ENCODE measurements at places on chromosomes 7 and 10.

- no peak for ATAC-seq
These were observed 20.7 kb downstream of the POLL start for GRCh38 chr10:101567165-101568006.

- ATAC-seq, result peak; percentile 88
These were observed 33.0 kb upstream of the GALNTL5 start for GRCh38 chr7:151923097-151923876.

DNA sequence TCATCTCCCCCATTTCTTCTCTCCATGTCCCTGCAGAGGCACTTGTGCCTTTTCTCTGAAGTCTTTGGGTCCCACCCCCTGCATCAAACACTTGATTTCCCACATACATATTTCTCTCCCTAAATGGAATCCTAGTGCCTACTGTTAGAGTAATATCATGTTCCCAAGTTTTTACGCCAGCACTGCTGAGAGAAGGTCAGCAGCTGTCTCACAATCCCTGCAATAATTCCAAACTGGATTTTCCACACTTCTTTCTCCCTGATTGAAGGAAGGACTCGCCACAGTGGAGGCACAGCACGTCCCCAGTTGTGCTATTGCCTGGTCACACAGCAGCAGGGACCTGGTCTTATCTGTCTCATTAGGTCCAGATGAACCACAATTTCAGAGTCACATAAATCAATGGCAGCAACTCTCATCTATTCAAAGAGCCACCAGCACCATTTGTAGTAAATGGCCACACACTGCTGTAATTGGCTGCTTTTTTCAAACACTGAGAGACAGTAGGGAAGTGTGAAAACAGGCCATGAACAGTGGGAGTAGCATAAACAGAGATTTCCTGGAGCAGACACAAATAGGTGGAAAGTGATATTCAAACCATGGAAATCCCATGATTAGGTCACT lies 605.5 kb downstream of the XPNPEP1 start:
- no peak for ATAC-seq

GRCh38 chr7:71208881-71209280 lies 76.9 kb downstream of the GALNT17 start:
- no peak for ATAC-seq

DNA sequence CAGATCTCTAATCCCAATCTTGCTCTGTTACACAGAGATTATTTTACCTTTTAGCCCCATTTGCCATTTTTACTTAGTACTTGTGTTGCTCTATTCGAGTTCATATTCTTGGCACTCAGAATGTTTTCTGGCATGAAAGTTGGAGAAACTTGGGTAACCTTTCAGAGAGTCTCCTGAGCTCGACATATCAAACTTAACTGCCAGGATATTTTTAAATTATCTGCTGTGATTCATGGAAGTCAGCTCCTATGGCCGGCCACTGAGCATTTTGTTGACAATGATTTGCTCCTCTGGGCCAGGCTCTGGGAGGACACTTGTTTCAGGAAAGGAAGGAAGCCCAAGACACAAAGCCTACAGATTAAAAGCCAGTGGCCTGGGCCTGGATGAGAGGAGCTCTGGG lies 396.7 kb downstream of the TNS3 start:
- ATAC-seq, result no peak

- no peak for ATAC-seq
These were observed 122.1 kb upstream of the TPK1 start for GRCh38 chr7:144957998-144958397.

GRCh38 chr7:126524967-126525366 lies 727.8 kb downstream of the GRM8 start:
- ATAC-seq, result no peak

- no peak for ATAC-seq
These were observed 155.2 kb downstream of the ZNF365 start for GRCh38 chr10:62529396-62529795.

GRCh38 chr10:25059990-25060389 lies 43.6 kb downstream of the THNSL1 start:
- peak; percentile 70 for ATAC-seq

DNA sequence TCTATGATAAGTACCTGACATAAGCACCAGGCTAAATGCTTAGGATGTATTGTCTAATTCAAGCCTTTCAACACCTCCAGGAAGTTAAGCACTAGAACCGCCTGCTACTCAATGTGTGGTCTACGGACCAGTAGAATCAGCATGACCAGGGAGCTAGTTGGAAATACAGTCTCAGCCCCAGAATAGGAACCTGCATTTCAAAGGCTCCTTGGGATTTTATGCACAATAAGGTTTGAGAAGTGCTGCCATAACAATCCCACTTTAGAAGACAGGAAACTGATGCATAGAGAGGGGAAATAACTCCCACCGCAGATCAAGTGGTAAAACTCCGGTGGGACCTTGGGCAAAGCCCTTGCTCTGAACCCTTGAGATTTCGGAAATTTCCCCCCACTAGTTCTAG lies 8.8 kb upstream of the DUSP5 start:
- ATAC-seq, result no peak

GRCh38 chr10:7480742-7481367 lies 70.0 kb upstream of the SFMBT2 start:
- ATAC-seq, result peak; percentile 53

- no peak for ATAC-seq
These were observed 35.1 kb downstream of the KCND2 start for GRCh38 chr7:120307991-120308545.

DNA sequence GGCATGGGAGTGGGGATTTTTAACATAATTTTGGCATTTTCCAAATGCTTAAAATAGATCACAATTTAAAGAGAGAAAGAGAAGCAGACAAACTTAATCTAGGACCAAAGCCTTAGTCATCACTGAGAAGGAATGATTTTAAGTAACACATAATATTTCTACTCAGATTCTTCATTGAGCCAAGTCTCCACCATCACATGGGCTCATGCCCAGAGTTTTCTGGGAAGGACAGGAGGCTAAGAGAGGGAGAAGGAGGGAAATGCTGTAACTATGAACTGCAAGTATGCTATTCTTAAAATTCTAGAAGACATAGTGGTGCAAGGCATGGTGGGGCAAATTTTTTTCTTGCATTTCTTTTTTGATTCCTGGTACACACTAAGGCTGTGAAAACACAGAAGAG lies 23.8 kb upstream of the UBE2D1 start:
- no peak for ATAC-seq

DNA sequence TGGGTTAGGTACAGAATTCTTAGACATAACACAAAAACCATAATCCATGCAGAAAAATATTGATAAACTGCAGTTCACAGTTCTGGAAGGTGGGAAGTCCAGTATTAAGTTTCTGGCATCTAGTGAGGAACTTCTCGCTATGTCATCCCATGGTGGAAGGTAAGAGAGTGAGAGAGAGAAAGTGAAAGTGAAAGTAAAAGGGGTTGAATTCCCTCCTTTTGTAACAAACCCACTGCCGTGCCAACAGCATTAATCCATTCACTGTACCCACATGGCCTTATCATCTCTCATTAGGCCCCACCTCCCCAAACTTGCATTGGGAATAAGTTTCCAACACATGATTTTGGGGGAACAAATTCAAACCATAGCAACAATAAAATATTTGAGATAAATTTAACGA lies 17.1 kb downstream of the ZNF485 start:
- ATAC-seq, result no peak

DNA sequence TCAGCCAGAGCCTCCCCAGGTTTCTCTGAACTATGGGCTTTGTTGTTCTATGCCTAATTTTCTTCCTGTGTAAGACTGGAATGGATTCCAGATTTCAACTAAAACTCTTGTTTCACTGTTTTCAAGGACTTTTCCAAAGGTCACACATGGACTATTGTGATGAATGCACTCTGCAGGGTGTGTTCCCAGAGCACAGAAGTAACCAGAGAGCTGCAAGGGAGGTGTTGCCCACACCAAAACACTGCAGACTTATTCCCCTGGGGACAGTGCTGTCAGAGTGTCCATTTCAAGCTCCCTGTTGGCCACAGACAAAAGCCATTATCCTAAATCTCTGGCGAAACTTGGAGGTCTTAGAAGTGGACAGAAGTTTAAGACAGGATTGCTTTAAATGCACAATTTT lies 231.6 kb downstream of the TRIL start:
- no peak for ATAC-seq

GRCh38 chr7:55178292-55178862 lies 159.6 kb downstream of the EGFR start:
- no peak for ATAC-seq

- peak; percentile 47 for ATAC-seq
These were observed 42.3 kb downstream of the NOC3L start for GRCh38 chr10:94320285-94320914.

GRCh38 chr10:18098201-18098600 lies 42.0 kb upstream of the CACNB2 start:
- no peak for ATAC-seq

GRCh38 chr10:79547973-79548372 lies 12.2 kb downstream of the SFTPA2 start:
- ATAC-seq, result no peak

Data from esophagus mucosa (tissue), 1 donor.